ENCODE measurements at places on chromosomes 1 and 21.

DNA sequence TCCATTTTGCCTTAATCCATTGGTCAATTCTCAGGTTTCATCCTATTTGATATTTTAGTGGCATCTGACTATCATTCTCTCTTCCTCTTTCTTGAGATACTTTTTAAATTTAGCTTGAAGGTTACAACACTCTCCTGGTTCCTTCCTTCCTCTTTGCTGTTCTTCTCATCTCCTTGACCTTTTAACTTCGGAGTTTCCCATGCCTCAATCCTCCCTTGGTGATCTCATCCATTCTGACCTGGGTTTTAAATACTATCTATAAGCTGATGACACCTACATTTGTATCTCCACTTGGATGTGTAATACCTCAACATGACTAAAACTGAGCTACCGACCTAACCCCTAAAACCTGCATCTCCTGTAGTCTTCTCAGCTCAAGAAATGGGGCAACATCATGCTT, 4.8 kb upstream of the ZNF687 start:
- no peak for DNase-seq

GRCh38 chr1:27862671-27863537, 9.4 kb upstream of the THEMIS2 start:
- DNase-seq = no peak

DNA sequence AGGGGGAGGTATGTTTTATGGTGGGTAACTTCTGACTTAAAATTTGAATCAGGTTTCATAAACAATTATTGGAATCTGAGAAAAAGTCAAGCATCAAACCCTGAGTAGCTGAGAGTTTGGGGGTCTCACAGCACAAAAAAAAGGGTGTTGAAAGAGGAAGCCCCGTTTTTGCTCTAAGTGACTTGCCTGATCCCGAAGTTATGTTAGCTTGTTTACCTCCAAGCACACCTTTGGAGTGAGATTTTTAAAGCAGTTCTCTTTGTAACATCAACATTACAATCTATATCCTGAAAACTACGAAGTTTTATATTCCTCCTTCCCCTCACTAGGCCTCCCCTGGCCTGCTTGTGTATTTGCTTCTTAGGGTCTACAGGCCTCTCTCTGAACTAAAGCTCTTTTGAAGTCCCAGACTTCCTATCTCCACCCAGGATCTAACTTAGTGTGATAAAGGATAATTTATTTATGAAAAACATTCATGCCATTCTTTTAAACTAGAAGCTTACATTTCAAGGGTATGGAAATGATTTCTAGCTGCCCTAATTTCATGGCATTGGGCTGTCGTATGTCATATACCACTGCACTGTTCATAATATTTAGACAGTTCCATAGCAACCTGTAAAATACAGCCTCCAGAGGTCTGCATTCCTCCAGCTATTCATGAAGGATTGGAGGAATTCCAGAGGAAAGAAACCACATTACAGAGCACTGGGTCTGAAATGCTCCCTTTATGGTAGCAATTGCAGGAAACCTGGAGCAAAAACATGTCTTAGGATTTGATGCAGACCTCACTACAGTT, 36.1 kb upstream of the RGS1 start:
- no peak for DNase-seq

- DNase-seq = no peak
Measured at GRCh38 chr1:34768856-34769255, 9.3 kb downstream of the GJB4 start.

DNA sequence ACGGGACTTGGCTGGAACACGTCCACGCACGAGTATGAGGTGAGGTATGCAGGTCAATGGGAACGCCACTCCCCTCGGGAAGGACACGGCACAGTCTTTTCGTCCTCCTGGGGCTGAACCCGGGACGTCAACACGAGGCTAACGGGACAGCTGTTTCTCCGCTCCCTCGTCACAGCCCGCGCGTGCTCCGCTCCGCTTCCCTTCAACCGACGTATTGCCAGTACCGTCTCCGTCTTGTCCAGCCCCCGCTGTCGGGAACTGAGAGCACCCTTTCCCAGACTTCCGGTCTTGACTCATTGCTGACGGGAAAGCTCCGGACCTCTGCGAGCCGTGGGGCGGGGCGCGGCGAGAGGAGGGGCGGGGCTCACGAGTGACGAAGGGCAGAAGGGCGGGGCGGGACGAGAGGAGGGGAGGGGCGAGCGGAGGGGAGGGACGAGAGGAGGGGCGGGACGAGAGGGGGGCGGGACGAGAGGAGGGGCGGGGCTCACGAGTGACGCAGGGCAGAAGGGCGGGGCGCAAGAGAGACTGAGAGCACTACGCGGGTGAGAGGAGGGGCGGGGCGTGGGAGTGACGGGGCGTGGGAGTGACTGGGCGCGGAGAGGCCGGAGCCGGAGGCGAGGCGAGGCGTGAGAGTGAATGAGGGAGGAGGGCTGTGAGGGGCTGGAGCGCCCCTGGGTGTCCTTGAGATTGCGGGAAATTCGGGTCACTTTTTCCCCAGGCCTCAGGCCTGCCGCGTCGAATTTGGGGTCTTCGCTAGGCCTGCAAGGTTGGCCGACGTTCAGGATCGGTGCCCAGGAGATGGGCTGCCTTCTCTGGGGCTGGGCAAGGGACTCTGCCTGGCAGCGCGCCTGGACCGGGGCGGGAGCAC, 22.2 kb upstream of the CFAP126 start:
- DNase-seq = peak; percentile 85

DNA sequence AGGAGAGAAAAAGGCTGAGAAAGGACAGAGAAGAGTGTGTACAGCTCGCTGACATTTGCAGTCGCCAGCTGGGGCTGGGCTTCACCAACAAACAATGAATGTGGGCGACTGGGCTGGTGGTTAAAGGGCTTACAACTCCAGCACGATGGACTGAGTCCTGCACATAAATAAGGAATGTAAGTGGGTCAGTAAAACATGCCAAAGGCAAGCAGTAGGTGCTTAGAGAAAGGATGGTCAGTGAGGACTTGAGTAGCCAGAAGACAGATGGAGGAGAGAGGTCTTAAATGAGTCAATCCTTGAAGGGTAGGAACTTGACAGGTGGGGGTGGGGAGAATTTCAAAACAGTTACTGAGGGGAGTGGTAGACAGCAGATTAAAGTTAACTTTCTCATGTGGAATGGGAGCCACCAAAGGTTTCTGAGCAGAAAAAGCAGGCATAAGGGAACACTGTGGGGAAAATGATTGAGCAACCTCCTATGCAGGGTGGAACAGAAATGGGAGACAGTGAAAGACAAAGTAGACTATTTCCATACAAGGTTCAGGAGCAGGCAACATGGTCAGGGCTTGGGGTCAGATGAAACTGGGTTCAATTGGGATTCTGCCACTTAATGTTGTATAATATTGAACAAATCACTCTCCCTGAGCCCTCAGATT, 37.4 kb downstream of the GADD45A start:
- DNase-seq = no peak

DNA sequence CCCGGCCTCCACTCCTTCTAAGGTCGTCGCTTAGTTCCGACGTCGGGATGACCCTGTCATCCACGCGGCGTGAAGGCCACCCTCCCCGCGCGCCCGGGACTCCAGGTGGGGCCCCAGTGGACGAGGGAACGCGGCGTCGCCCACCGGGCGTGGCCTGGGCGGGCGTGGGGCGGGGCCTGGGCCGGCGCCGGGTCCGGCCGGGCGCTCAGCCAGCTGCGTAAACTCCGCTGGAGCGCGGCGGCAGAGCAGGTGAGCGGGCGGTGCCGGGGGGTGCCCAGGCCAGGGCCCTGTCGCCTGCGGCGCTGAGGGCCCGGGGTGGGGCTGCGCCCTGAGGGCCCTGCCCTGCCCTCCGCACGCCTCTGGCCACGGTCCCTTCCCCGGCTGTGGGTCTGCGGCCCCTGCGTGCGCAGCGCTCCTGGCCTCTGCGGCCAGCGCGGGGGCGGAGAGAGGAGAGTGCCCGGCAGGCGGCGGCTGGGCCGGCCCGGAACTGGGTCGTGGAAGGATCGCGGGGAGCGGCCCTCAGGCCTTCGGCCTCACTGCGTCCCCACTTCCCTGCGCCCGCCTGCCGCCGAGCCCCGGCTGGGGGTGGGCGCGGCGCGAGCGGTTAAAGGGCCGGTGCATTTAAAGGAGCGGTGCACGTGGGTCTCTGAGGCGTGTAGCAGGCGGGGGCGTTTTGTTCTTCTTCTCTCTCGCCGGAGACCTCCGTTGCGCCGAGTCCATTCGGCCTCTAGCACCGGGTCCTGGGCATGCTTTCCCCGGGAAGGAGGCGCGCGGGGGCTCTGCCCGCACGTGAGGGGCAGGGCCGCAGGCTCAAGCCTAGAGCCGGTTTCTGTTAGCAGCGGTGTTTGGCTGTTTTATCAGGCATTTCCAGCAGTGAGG, at the start of gene PSEN2:
PSEN2 (plus strand) TSS at position 216 of the 879 bp plus-strand sequence. CDS start 11,292 bp downstream, outside the sequence.
- DNase-seq = peak; percentile 45

- DNase-seq = no peak
Measured at GRCh38 chr1:50423670-50424000, 392 bp upstream of the DMRTA2 start.

DNA sequence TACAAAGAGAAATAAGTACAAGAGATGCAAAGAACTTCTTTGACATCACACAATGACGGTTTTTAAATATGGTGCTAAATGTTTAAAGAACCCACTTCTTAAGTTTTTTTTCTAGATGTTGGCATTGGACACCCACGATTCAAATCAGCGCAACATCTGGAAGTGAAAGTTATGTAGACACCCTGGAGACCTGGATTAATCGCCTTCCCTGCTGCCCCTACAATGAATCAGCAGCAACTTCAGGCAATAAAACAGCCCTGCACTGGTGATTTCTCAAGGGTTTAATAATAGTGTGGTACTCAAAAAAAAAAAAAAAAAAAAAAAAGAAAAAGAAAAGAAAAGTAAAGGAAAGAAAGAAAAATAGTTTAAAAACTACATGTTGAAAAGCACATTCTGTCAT, 248.3 kb downstream of the NUF2 start:
- DNase-seq = no peak

DNA sequence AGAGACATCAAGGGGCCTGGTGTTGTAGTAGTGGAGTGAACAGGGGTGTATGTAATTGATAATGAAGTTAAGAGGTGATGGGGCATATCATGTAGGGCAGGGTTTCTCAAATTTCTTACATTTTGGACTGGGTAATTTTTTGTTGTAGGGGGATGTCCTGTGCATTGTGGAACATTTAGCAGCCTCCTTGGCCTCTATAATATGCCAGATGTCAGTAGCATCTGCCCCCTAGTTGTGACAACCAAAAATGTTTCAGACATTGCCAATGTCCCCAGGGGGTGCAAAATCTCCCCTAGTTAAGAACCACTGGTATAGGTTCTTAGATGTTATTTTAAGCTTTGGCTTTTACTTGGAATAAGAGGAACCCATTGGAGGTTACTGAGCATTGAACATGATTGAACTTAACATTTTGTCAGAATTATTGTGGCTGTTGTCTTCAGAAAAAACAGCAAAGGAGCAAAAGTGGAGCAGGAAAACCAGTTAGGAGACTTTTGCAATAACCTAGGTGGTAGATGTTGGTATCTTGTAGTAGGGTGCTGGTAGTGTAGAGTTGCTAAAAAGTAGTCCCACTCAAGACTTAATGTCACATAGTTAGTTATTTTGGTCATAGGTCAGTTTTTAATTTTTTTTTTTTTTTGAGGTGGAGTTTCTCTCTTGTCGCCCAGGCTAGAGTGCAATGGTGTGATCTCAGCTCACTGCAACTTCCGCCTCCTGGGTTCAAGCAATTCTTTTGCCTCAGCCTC, 6.2 kb downstream of the ZNF326 start:
- DNase-seq = no peak

- no peak for DNase-seq
Measured at GRCh38 chr1:20390589-20391331, 95.2 kb downstream of the CAMK2N1 start.

DNA sequence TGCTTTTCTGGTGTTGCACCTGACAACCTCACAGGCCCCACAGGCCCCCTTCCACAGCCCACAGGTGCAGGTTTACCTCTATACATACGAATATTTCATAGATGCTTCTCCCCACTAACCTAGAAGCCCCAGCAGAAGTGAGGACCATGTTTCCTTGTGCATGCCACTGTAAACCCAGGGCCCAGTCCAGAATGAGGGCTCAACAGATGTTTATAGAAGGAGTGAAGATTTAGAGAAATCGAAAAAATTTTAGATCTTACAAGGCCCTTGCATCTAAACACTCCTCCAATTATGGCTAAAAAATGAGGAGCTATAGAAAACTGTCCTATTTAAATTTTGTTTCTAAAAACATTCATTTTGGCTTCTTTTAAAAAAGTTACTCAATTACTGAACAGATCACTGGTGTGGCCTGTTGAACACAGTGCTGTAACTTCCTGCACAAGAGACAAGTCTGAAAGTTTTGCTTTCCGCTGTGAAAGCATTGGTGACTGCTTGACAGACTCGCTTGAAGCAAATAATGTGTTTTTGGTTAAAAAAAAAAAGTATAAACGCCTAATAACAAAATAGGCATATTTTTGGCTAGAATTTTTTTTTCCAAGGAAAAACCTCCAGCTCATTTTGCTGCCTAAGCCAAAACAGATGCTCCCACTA, 1.2 kb downstream of the ABCB10 start:
- DNase-seq = no peak

DNA sequence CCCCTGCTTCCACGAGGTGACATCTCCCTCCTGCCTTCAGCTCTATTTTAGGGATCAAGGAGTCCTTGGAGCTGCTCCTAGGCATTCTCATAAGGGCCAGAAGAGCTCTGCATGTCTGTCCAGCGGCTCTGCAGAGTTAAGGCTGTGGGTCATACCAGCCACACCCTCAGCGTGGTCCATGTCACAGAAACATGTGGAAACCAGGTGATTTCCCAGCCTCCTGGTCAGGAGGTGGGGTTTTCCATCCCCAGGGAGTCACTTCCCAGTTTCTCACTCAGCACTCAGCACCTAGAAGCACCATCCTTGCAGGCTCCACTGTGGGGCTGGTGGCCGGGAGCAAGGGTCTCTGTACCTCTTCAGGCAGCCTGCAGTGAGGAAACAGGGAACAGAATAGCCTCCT, 1.4 kb upstream of the TNFRSF1B start:
- DNase-seq = no peak

DNA sequence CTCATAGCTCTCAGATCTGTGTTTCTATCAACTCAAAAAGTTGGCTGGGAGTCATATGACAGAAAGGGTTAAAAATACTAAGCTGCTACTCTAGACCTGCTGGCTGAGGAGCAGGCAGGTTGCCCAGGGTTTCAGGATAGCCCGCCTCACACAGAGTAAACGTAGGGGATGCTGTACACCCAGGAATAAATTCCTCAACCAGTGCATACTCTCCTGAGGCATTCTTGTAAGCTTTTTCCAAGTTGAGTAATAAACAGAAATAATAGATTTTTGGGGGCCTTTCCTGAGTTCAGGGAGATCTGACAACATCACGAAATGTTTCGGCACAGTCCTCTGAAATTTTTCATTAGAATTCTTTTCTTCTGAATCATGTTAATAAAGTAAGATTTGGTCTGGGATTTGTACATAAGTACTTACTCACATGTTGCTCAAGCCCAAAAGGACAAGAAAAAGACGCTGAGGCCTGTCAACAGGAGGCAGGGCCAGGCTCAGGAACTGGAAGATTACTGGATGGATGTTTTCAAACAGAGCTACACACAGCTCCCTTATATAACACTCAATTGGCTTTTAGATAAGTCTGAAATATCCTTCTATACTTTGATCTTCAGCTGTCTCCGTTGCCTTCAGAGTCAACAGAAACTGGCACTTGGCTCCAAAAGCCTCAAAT, 41.0 kb downstream of the TGFBR3 start:
- DNase-seq = no peak

GRCh38 chr1:3630161-3630611, 5.4 kb downstream of the TPRG1L start:
- DNase-seq = no peak

Data from stimulated activated CD4-positive, alpha-beta T cell treated with anti-CD3 and anti-CD28 coated beads, TNF-alpha, amount 100 ng/mL, for 1 hour (primary cell).